ENCODE measurements at places on chromosomes 5 and 9. TPM values are rescaled to one million over a fixed set of nuclear protein-coding genes. Genes with fewer than 3 reads are reported as not detected.

The CORO2A gene
- 1.8 TPM for total RNA-seq

The PAEP gene
- 0.25 TPM for total RNA-seq

The ANKRD20A1 gene
- total RNA-seq: 1.5 TPM

The SPRY4 gene
- total RNA-seq: 11.4 TPM

The HSPB3 gene
- 0.24 TPM for total RNA-seq

The SOHLH1 gene
- 0.05 TPM for total RNA-seq

The PCA3 gene
- not detected for total RNA-seq

The ABO gene
- total RNA-seq: not detected

The ELOVL7 gene
- total RNA-seq: 12.6 TPM

Measured in A549 treated with AZD2906 at 1 μM for 4 hours (cell line).